Osteoblast (primary cell): ENCODE measurements at places on chromosomes 12 and 14.

- DNase-seq = no peak
Measured at GRCh38 chr12:16154990-16155389, 122.5 kb downstream of the SLC15A5 start.

GRCh38 chr14:105083926-105084685 is 18.9 kb upstream of the GPR132 start:
- DNase-seq = peak; percentile 61

DNA sequence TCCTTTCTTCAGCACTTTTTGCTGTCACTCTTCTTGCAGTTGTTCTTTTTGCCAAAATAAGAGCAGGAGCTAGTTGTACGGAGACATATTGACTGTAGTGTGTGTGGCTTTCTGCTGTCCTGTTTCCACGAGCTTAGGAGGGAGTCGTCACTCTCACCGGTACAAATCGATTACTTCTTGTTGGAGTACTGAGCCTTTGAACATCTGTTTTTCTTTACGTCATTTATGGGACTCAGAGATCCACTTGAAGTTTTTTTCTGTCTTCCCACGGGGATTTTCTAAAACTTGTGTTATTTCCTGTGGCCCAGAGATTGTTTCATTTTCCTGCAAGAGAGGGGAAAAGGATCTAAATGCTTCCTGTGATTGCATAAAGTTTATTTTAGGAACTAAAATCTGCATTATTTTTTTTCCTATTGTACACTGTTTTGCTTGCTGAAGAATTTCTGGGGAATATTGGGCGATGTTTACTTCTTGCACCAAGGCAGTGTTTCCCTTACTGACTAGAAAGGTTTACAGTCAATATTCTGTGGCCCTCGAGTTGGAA is 199.8 kb upstream of the ARHGAP5 start:
- DNase-seq = no peak

- DNase-seq = no peak
Measured at GRCh38 chr14:79253576-79253975, 957.7 kb downstream of the DIO2 start.

DNA sequence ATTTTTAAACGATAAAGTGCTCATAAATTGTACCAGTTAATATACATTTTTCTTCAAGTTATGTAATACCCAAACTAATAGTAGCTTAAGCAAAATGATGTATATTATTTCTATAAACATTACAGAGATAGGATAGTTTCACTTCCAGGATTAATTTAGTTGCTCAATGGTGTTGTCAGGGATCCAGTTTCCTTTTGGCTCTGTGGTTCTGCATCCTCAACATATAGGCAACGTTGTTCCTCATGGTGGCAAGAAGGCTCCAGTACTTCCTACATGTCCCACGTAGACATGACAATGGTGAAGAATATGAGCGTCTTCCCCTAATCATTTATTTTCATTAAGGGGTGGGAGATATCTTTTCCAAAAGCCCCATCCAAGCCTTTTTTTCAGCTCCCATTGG is 60.7 kb upstream of the DCD start:
- DNase-seq = no peak

GRCh38 chr12:6697584-6698351 is 2.8 kb downstream of the PIANP start:
- peak; percentile 99 for DNase-seq

DNA sequence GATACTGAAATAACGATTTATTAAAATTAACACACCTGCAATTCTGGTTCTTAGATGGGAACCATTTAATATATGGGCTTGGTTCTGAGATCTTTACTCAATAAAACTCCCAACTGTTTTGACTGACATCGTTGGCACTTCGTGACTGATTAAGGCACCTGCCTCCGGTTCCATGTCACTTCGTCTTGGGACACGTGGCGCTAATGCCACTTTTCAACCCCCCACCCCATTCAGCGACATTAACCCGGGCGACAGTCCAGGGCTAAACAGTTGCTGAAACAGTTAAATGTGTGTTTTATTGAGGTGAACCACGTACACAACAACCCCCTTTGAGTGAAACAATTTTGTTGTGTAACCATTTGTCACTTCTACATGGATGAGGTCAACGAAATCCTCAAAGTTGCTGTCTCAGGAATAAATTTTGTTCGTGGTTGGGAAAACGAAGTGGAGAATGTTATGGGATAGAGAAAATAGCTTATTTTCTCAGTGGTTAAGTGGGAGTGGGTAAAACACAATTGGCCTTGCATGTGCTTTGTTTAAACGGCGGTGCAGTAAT is 9.9 kb upstream of the SLC38A2 start:
- no peak for DNase-seq

GRCh38 chr14:104098272-104099095 is 13.0 kb downstream of the ASPG start:
- peak; percentile 84 for DNase-seq

DNA sequence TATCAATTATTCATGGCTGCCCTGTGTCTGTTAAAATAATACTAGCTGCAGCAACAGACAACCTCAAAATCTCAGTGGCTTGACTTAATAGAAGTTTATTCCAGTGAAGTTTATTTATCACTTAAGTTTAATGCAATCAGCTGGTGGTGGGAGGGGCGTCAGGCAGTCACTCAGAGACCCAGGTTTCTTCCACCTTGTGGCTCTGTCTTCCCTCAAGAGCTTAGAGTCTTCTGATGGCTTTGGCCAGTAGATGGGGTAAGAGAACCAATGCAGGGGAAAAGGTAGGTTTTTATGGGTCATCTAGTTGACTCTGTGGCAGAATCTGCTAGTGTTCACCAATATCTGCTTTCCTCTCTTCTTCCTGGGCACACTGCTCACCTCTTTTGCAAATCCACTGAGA is 668.9 kb downstream of the AACS start:
- DNase-seq = no peak

DNA sequence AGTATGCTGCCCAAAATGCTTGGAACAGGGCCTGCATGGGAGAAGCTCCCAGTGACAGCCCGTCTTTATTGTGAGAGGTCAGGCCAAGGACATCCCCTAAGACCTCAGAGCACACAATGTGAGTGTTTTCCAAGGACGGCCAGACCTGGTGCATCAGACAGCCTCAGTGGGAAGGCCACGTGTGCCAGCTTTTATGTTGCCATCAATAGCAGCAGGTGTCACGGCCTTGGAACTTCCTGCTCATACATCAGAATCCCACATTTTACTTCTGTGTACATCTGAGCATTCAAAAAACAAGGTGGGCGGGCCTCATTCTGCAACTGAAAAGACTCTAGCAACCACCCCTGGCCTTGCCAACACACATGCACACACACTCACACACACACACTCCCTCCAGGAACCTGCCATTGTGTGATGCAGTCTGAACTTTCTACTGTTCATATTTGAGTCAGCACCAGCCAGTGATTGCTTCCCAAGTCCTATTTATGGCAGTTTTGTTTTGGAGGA is 753.1 kb upstream of the TBX3 start:
- DNase-seq = no peak

DNA sequence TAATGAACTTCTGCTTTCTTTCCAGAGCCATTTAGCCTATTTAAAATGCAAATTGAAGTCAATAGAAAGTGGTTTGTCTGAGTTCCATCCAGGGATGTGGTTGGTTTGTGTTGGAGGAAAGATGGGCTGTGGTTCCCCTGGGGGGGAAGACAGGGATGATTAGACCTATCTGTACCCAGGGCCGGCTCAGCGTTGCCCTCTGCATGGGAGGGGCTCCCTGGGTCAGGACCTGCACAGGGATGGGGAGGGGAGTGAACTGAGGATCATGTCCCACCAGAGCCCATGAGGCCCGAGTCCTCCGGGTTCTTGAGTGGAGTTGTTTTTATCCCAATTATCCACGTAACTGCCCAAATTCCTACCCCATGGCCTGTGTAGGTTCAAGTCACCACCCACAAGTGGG is 76.9 kb upstream of the SFSWAP start:
- DNase-seq = no peak

DNA sequence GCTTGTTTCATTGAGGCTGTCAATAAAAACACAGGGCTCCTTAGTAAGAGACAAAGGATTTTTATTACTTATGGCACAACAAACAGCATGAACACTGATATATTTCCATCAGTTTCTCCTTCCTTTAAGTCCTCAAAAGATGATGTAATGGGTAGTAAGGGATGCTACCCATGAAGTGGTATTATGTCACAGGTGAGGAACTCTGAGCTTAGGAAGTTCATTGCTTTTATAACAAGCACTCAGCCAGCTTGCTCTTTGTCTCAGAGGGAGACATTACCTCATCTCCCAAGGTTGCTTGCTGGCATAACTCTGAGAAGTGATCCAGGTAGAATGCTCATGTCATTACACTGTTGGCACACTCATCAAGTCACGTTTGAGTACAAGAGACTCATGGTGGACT is 287.0 kb upstream of the OR4E1 start:
- DNase-seq = no peak

DNA sequence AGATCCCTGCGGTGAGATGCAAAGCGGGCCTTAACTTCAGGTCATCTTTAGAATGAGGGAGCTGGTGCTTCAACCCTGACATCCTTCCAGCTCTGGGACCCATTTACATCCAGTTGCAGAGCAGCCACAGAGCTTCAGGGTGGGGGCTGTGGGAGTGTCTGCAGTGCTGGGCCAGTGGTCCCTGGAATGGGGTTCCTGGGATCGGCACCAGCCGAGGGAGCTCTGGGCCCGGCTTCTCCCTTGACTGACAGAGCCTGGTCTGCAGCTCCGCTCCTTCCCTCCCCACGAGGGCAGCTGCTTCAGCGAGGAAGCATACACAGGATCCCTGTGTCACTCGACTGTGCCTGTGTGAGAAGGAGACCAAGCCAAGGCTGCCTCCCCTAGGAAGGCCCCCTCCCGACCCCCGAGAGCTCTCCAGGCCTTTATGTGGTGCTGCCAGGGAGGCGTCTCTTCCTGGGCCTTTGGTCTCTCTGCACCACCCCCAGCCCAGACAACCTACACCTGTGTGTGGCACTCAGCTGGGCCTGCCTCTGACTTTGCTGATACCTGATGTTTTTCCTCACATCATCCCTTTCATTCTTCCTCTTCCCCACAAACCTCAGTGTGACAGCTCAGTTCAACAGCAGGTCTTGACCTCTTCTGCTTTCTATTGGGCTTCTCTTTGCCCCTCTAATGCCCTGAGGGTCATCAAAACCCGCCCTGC is 48.1 kb upstream of the RIN3 start:
- DNase-seq = no peak

DNA sequence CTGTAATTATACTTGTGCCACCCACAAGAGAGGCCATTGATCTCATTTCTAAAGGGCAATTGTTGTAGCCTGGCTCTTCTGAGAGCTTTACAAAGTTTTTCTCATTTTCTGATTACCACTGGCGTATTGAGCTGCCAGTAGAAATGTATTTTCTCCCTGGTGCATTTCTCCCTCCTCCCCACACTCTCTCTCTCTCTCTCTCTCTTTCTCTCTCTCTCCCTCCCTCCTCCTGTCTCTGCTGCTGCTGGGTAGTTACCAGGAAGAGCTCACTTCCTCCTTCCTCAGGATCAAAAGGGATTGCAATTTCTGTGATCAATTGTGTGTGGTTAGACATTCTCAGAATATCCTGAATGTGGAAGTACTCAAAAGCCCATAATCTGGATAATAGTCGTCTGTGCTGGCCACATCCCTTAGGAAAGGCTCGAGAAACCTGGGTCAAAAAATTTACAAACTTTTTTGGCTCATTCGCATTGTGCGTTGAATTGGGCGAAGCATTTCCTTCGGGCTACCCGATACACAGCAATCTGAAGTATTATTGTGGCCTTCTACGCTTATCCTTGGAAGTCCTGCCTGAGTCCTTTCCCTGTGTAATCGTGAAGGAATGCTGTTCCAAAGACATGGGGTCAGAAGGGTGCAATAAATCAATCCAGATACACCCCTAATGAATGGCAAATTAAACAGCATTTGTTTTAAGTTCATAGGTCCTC is 254.8 kb downstream of the MSRB3 start:
- no peak for DNase-seq

- peak; percentile 31 for DNase-seq
Measured at GRCh38 chr14:88535149-88535548, 19.7 kb downstream of the PTPN21 start.

GRCh38 chr12:132268674-132269073 is 60.7 kb downstream of the GALNT9 start:
- peak; percentile 69 for DNase-seq

DNA sequence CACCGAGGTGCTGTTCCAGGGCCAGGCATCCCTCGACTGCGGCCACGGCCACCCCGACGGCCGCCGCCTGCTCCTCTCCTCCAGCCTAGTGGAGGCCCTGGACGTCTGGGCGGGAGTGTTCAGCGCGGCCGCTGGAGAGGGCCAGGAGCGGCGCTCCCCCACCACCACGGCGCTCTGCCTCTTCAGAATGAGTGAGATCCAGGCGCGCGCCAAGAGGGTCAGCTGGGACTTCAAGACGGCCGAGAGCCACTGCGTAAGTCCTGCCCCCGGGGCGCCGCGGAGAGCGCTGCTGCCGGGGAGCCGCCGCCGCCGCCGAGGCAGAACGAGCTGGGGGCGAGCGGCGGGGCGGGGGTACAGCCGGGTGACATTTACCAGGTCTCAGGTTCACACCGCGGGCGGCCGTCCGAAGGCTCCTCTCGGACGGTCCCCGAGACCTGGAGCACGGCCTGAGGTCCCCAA is 1.4 kb downstream of the PLXNC1 start:
- DNase-seq = peak; percentile 86

DNA sequence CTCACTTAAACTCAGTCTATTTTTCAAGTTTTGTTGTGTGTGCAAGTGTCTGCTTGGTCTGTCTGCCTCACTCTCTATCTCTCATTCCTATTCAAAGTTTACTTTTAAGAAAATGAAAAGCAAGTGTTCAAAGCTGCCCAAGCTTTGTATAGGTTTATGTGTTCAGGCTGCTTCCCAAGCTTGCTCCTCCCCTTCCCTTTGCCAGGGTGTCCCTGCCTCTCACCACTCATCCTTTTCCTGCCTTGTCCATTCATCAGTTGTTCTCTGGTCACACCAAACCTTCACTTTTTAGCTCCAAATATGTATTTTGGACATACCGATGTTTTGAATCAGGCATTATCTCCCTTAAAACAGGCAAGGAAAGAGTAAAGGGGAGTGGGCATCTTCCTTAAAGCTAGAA is 41.3 kb downstream of the STK38L start:
- peak; percentile 51 for DNase-seq

GRCh38 chr14:25090256-25090655 is 40.3 kb upstream of the STXBP6 start:
- no peak for DNase-seq

- DNase-seq = no peak
Measured at GRCh38 chr14:99234961-99235571, 36.9 kb downstream of the BCL11B start.

DNA sequence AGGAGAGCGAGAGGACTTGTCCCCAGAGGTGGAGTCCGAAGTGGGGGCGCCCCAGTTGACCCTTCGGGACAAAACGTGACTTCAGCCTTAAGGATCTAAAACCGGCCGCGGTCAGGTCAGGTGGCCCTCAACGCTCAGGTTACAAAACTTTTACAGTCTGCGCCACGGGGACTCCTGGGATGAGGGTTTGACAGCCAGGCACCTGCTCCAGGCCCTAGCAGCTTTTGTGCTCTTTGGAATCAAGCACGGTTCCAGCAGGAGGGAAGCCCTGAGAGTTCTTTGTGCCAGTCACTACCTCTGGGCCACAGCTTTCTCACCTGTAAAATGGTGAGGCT is 337 bp downstream of the ZC2HC1C start:
- no peak for DNase-seq

DNA sequence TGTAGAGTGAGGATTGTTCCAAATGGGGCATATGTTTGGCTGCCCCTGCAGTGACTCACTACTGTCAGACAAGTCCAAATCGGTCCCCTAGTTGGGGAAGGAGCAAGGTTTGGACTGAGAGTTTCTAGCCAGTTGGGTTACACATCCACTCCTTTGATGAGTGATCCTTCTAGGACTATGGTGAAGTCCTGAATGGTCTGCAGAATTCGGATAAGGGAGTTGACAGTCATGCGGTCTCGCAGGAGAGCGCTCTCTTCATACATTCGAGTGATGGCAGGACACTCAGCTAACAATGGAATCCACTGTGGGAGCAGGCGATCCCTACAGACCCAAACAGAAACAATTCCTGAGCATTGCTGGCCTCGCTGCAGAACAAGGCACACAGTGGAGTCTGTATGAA is 61.5 kb upstream of the SINHCAF start:
- DNase-seq = no peak
